AG08395 (cell line): ENCODE measurements at places on chromosomes 11 and 22.

DNA sequence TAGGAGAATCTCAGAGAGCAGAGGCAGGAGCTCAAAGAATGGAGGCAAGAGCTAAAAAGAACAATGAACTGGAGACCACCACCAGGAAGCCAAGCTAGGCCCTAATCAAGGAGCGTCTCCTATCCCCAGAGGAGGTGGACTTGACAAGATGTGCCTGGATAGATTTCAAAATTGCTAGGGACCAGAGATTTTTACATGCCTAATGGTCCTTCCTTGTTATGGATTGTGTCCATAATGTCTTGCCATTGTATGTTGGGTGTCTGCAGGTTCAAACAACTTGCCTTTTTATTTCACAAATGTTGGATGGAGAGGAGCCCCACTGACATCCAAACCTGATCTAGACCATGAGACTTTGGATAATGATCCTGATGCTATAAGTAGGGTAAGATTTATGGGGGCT, 88.2 kb upstream of the TP53I11 start:
- DNase-seq: no peak

DNA sequence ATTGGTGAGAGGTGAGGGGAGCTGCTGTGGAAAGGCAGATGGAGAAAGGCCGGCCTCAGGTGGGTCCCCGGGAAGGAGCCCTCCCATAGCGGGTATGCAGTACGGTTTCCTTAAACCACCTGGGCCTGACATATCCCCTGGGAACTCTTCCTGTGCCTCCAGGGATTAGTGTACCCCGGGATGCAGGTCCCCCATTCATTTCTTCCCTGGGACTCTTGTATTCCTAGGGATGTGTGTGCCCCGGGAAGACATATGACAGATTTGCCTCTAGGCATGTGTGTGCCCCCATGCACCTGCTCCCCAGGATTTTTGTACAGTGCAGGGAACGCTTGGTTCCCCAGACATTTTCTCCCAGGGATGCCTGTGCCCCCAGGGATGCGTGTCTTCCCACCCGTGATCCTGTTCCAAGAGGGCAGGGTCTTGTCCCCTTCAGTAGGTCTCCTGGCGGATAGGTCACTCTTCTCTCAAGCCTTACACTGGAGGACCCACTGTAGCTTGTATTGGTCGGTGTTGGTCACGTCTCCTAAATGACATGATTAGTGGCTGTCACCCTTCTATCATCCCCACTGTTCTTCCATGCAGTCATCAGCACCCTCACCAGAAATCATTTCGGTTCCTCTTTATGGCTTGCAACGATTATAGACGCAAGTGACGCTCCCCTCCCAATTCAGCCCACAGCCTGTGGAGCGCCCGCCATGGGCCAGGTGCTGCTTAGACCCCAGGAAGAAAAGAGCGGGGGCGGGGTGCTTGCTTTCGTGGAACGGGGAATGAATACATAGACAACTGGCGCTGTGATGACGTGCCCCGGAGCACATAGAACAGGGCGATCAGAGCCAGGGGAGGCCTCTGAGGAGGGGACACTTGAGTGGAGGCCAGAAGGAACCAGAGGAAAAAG, 1.3 kb downstream of the PARVB start:
- DNase-seq: no peak

GRCh38 chr11:92180664-92181251, 43.9 kb upstream of the FAT3 start:
- peak; percentile 47 for DNase-seq

GRCh38 chr11:110479108-110480101, 49.7 kb downstream of the FDX1 start:
- peak; percentile 35 for DNase-seq

GRCh38 chr22:34333285-34333684, 413.0 kb upstream of the LARGE1 start:
- no peak for DNase-seq

DNA sequence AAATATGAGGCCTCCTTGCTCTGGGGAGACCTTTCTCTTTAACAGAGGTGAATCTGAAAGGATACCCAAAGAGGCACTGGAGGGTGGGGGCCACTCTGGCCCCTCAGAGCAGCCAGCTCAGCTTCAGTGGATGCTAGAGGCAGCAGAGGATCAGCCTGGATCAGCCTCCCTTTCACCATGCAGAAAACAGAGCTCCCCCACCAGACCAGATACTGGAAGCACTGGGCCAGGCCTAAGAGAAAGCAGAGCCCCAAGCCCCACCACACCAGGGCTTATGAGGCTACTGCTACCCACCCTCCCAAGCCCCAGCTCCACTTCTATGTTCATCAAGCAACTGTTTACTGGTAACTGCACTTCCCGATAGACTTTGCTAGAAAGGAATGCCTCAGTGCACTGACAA, 4.0 kb upstream of the SLC43A3 start:
- DNase-seq: no peak

GRCh38 chr22:38467438-38467903, 425 bp upstream of the KDELR3 start:
- no peak for DNase-seq

DNA sequence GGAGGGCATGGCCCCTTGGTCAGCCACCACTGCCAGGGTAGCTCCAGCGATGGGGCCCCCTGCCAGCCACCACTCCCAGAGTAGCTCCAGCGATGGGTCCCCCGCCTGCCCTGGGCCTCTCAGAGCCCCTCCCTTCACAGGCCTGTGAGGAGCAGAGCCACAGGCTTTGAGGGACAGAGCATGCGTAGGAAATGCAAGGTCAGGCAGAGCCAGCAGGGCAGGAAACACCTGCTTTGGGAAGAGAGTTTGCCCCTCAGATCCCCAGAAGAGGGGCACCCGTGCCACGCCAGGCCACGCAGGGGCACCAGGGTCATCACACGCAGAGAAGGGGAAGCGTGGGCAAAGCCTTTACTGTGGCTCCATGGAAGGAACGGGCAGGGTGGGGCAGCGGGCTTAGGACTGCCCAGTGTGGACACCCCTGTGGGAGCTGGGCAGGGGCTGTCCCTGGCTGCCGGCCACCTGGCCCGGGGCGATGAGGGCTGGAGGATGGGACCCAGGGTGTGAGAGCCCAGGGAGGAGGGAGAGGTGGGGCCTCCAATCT, 477.8 kb downstream of the BRD1 start:
- DNase-seq: no peak

DNA sequence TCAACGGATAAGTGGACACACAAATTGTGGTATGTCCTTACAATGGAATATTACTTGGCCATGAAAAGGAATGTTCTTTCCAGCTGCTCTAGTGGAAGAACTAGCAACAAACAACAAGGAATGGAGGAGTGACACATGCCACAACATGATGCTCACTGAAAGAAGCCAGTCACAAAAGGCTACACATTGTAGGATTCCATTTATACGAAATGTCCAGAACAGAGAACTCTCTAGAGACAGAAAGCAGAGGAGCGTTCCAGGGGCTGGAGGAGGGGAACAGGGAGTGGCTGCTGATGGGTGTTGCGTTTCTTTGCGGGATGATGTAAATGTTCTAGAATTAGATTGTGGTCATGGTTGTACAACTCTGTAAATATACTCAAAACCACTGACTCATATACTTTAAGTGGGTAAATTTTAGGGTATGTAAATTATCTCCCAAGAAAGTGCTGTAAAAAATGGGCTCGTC, 32.4 kb upstream of the PDGFB start:
- no peak for DNase-seq

DNA sequence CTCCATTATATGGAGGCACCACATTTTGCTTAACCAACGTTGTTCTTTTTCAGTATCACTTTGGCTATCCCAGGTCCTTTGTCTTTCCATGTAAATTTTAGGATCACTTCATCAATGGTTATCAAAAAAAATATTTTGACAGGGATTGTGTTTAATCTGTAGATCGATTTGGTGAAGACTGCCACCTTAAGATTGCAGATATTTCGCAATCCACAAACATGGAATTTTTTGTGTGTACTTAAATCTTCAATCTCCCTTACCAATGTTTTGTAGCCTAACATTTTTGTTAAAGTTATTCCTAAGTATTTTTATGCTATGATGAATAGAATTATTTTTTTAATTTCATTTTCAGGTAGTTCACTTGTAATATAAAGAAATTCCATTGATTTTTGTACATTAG, 18.6 kb downstream of the PLAAT5 start:
- no peak for DNase-seq

DNA sequence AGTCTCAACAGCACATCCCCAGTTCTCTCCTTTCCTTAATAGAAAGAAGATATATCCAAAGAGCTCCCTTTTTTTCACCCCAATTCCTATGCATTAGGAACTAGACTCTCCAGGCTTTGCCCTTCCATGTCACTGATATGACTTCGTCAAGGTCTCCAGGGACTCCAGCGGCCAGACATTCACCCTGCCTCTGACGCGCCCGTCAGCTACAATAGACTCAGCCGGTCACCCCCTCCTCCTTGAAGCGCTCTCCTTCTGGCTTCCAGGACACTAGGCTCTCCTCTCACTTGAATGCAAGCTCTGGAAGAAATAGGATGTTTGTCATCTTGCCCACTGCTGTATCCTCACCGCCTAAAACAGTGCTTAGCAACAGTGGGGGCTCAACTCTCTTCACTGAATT, 14.9 kb upstream of the ELFN2 start:
- no peak for DNase-seq

DNA sequence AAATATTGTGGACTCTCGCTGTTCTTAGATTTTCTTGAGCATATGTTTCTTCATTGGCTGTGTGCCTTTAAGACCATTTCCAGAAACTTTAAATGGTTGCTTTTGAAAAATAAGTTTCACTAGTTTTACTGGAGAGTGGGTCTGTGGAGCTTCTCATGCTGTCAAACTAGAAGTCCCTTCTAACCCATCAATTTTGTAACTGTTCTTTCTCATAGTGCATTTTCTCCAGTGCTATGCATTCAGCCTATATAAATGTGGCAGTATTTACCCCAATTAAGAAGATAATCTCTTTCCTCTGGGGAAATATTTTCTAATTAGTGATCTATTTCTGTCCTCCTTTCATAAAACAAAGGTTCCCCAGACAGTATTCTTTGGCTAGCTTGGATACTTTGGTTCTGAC, 97.9 kb upstream of the RRM1 start:
- no peak for DNase-seq

- DNase-seq: no peak
Measured at GRCh38 chr11:1776944-1777715, 13.4 kb upstream of the CTSD start.

- peak; percentile 42 for DNase-seq
Measured at GRCh38 chr11:123249354-123249753, 54.3 kb upstream of the CLMP start.

GRCh38 chr22:40345271-40345670, 1.0 kb upstream of the ADSL start:
- no peak for DNase-seq

GRCh38 chr11:36713715-36714114, 115.7 kb upstream of the RAG2 start:
- DNase-seq: no peak

DNA sequence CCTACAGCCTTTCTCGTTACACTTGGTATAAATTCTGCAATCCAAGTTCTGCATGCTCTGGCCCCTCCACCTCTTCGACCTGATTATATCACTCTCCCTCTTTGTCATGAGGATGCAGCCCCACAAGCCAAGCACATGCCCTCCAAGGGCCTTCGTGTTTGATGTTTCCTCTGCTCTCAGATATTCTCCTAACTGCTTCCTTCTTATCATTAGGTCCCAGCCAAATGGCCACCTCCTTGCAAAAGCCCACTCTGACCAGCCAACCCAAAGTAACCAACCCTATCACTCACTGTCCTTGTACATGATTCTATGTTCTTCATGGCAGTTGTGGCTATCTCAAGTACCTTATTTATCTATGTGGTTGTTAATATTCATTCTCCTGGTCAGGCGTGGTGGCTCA, 38.3 kb upstream of the LRRC55 start:
- no peak for DNase-seq

GRCh38 chr11:76892306-76892705, 31.6 kb downstream of the ACER3 start:
- DNase-seq: no peak

DNA sequence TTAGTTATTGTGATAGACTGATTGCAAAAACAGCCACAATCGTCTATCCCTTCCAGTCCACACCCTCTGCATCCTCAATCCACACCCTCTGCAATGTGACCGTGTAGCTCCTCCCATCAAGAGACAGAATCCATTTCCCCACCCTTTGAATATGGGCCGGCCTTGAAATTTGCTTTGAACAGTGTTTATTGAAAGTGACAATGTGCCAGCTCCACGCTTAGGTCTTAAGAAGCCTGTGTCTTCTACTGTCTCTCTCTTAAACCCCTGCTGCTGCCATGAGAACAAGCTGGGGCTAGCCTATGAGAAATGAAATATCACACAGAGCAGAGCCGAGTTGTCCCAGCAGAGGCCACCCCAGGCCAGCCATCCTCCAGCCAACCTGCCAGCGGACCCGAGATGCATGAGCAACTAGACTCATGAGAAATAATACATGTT, 22.3 kb upstream of the MICAL2 start:
- peak; percentile 71 for DNase-seq

- DNase-seq: no peak
Measured at GRCh38 chr11:80240245-80240644, 799.4 kb upstream of the TENM4 start.

DNA sequence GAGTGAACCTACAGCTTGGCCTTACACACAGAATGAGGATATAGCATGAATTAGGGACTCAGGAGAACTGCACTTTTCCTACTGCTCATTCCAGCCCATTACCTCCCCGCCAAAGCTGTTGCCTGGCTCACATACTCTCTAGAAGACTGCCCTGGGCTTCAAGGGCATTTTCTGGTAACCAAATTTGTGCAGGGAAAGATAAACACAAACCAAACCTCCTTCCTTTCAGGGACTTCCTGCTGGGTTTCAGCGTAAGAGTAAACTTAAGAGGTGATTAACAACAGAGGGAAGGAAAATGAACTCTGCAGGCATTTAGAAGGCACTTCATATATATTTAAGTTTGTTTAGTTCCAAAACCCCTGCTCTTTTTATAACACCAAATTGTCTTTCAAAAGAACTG, 194.9 kb downstream of the SWAP70 start:
- DNase-seq: no peak

- DNase-seq: no peak
Measured at GRCh38 chr11:76699451-76700091, 29.0 kb upstream of the LRRC32 start.

GRCh38 chr11:132073787-132074186, 703.4 kb downstream of the NTM start:
- no peak for DNase-seq

DNA sequence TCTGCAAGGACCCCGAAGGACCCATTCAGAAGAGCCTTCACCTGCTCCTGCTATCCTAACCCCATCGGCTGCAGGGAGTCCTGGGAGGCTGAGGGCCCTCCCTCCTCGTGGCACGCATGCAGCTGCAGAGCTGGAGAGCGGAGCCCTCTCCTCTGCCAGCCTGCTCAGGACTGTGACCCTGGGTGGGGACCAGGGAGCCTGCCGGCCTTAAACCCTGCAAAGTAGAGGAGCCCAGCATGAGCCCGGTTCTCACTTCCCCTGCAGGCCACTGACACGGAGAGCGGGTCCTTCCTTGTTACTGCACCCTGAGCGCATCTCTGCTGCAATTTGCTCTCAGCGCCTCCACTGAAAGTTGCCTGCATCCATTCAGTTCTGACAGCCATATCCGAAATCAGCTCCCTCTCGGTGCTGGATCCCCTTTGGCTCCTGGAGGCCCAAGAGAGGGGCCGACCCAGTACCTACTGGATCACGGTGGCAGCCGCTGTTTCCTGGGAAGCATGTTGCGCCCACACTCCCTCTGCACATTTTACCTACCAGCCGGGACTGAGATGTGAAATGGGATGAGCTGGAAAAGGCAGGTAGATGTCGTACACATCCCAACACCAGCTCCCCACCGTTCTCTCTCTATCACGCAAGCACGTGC, 312.1 kb downstream of the NTM start:
- DNase-seq: no peak

GRCh38 chr22:17576470-17576869, 13.2 kb downstream of the SLC25A18 start:
- peak; percentile 93 for DNase-seq

- DNase-seq: no peak
Measured at GRCh38 chr11:22416462-22416861, 78.3 kb downstream of the SLC17A6 start.
